Aortic smooth muscle cell (primary cell): ENCODE measurements at places on chromosomes 6 and 20. TPM values are rescaled to one million over a fixed set of nuclear protein-coding genes. Genes with fewer than 3 reads are reported as not detected.

Gene PACRG
- total RNA-seq, result 0.12 TPM in 1 of 2 replicates, not detected in the other

Gene B3GALT4
- 10.0 and 12.2 TPM in 2 replicates for total RNA-seq

Gene PGC
- not detected in 2 replicates for total RNA-seq

Gene HTR1E
- total RNA-seq, result not detected in 2 replicates

Gene LAMP5
- total RNA-seq, result 2.2 and 2.4 TPM in 2 replicates

Gene FERMT1
- total RNA-seq, result 0.53 and 1.2 TPM in 2 replicates

Gene MCCD1
- not detected in 2 replicates for total RNA-seq

Gene MMP24
- 0.53 and 0.75 TPM in 2 replicates for total RNA-seq

Gene VWA7
- 0.13 and 0.19 TPM in 2 replicates for total RNA-seq
